ENCODE measurements at places on chromosomes 3 and 15.
A peak's percentile ranks its signal among the peaks of the same experiment; 100 is the strongest.

DNA sequence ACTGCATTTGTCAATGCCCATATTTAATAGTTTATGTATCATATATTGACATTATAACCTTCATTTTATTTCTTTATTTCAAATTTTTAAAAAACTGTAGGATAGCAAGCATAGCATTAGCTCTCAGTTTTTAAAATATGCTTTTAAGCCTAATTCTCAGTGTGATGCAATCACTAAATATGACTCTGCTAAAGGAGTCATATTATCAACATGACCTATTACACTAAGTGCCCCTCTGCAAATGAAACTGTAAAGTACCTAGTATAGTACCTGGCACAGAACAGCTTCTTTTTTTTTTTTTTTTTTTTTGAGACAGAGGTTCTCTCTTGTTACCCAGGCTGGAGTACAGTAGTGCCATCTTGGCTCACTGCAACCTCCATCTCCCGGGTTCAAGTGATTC lies 179.4 kb upstream of the CGNL1 start:
- no peak for DNase-seq

DNA sequence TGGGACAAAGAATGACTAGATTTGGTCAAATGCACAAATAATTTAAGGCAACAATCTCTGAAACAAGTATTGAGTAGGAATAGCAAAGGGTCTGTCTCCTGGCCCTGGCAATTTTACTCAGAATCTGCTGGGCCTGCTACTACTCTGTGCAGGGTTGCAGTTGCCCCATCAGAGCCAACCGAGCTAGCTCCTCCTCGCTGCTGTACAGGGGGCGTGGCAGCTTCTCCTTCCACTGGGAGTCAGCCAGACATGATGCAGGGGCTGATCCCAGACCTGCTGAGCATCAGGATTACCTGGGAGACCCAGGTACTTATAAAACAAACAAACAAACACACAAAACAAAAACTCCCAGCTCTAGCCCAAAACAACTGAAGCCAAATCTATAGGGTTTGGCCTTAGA lies 30.5 kb upstream of the PXYLP1 start:
- DNase-seq, result no peak

- DNase-seq, result peak; percentile 9
Measured at GRCh38 chr3:122665226-122665786, 15.3 kb upstream of the PARP14 start.

GRCh38 chr3:101414121-101414520 lies 93.7 kb upstream of the IMPG2 start:
- DNase-seq, result no peak

GRCh38 chr15:56199038-56199437 lies 44.6 kb downstream of the RFX7 start:
- DNase-seq, result no peak

DNA sequence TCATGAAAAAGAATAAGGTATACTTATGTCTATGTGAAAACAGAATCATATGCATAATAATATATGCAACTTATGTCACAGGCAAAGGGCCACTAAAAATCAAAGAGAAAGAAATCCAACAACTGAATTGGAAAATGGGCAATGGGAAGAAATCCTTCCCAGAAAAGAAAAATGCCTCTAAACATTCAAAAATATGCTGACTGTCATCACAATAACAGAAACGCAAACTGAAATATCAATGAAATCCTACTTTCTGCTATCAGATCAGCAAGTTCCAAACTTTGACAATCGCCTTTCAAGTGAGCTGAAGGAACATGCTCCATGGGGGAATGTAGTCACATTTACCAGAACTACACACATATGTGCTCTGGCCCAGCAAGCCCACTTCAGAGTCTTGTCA lies 99.4 kb upstream of the KLF13 start:
- DNase-seq, result no peak

- no peak for DNase-seq
Measured at GRCh38 chr3:135199137-135199536, 404.1 kb downstream of the EPHB1 start.

- no peak for DNase-seq
Measured at GRCh38 chr15:33959844-33960548, 8.3 kb upstream of the CHRM5 start.

- no peak for DNase-seq
Measured at GRCh38 chr3:14913071-14913925, 34.1 kb upstream of the NR2C2 start.

DNA sequence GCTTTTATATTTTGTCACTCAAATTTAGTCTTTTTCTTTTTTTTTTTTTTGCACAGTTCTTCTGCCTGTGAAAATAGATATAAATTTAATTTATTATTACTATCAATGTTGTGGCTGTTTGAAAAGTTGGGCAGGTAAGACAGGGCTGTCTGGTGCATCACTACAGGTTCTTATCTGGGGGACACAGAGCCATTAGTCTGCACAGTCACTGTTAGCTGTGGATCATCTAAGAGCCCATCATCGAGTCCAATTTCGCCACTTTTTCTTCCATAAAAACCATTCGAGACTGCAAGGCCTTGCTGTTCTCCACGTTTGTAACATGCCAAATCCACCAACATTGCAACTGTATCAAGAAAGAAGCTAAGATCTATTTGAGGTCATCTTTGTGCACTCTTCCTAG lies 325.6 kb upstream of the UMPS start:
- no peak for DNase-seq

- DNase-seq, result peak; percentile 68
Measured at GRCh38 chr3:354432-354831, 157.9 kb downstream of the CHL1 start.

- no peak for DNase-seq
Measured at GRCh38 chr3:129525341-129525968, 3.0 kb upstream of the RHO start.

DNA sequence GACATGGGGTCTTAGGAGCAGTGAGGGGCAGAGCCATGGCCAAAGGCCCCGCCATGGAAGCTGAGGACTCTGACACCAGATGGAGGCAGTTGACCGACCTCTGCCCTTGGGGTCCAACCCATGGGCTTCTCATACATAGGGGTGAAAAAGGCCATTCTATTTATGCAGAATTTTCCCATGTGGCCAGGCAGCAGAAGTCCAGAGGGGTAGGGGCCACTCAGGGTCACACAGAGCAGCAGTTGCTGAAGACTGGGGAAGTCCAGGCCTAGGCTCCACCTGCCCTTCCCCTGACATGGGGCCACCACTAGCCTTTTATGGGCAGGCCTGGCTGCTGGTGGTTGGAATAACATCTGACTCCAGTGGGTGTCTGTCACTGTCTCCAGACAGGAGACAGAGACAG lies 6.4 kb downstream of the PRSS50 start:
- no peak for DNase-seq

- no peak for DNase-seq
Measured at GRCh38 chr3:172087602-172088580, 48.5 kb downstream of the FNDC3B start.

GRCh38 chr3:126621171-126621570 lies 33.8 kb downstream of the TXNRD3 start:
- no peak for DNase-seq

GRCh38 chr3:55014906-55015305 lies 87.0 kb upstream of the LRTM1 start:
- DNase-seq, result no peak

GRCh38 chr3:134449277-134449676 lies 36.5 kb downstream of the ANAPC13 start:
- no peak for DNase-seq

GRCh38 chr15:63041974-63042876 lies at the start of gene TPM1:
Gene TPM1, plus strand, starts transcription at chr15:63042747. Its CDS starts 83 bp downstream, at chr15:63042830.
- peak; percentile 76 for DNase-seq

DNA sequence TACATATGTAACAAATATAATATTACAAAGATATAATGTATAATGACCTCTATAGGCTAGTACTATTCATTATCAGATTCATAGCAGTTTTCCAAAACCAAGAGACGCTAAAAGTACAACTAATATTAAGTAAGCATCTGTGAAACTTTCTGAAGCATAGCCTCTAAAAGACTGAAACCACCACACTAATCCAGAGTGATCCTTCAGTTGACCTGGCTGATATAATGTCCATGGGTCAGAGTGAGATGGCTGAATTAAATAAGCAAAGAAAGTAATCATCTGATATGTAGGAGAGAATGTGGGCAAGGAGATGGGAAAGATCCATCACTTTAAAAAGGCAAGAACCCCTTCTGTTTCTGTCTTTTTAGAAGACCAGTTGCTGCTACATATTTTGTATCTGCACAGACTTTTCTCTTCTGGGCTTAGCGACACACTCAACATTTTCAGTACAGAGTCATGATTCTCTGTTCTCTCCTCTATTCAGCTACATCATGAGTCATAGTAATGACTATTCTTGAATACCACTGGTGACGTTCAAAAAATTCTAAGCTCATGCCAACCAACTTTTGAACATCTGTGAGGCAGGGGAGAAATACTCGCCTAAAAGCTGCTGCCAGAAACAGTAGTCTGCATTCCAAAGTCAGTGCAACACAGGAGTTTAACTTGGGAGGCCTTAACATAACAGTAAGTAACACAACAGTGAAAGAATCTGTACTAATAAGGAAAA lies 149.6 kb downstream of the MAGI1 start:
- no peak for DNase-seq

DNA sequence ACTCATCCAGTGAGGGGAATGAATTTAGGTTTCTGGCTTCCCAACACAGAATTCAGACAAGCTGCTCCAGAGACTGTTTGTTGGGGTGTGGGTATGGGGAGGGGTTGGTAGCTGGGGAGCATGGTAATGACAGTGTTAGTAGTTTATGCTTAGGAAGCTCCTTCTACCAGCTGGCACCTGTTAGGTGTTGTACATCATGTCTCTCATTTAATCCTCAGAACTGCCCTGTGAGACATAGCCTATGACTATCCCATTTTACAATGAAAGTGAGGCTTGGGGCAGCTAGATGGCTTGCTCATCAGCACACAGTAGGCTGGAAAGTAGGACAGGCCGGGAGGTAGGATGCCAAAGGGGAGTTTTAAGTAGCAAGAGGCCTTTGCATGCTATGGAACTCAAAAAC lies 2.5 kb downstream of the EIF4E3 start:
- no peak for DNase-seq

GRCh38 chr15:86538141-86538540 lies 458.5 kb downstream of the AGBL1 start:
- no peak for DNase-seq

GRCh38 chr3:150348500-150348899 lies 59.6 kb upstream of the TSC22D2 start:
- no peak for DNase-seq

GRCh38 chr3:79369306-79369705 lies 398.5 kb downstream of the ROBO1 start:
- DNase-seq, result no peak

- no peak for DNase-seq
Measured at GRCh38 chr3:127675651-127676391, 3.1 kb downstream of the ABTB1 start.

DNA sequence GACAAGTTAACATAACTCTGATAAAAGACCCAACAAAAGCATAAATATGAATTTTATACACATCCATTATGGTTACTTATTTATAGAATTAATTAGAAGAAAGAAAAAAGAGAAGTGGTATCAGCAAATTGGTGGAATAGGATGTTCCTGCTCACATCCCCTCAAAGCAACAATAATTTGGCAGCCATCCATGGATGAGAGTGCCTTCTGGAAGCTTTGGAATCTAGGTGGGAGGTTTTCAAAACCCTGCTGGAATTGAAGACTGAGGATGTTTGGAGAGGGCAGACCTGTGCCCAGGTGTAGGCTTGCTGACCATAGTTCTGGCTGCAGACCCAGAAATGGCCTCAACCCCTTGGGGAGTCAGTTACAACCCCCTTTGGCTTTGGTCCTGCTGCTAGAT lies 91.2 kb downstream of the EDEM1 start:
- DNase-seq, result no peak

- DNase-seq, result no peak
Measured at GRCh38 chr3:180040966-180041365, 4.2 kb upstream of the PEX5L start.

DNA sequence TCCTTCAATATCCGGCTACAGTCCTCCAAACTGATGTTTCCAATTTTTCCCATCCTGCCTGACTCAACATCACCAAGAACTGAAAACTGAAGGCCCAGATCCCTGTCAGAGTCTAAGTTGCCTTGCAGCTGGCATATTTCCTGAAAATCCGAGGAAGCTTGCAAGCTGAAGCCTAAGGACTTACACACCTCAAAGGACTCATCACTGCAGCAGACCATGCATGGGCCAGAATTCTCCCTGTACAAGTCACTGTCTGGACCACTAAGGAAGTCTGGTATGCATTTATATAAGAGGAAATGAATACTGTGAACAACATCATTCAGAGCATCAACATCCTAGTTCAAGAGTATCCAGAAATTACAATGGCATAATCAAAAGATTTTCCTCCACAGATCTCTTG lies 548.8 kb upstream of the MDFIC2 start:
- DNase-seq, result no peak

DNA sequence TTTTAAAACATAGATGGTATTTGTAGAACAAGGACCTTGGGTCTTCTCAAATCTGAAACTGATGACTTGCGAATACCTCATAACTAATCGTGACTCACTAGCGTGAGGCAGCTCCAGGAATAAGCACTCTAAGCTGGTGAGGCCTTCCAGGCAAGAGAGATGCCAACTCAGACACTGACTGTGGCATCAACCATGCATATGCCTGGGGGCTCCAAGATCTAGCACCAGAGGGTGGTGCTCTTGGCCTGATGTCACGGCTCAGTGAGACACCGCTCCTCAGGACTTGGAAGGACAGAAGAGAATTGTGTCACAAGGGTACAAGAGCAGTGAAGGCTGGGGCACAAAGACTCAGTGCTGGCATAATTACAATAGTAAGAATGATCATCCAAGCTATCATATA lies 125.0 kb upstream of the TRIM42 start:
- DNase-seq, result no peak

- DNase-seq, result no peak
Measured at GRCh38 chr15:83764201-83764838, 110.4 kb downstream of the ADAMTSL3 start.

GRCh38 chr15:80783260-80783659 lies 4.1 kb downstream of the CEMIP start:
- no peak for DNase-seq

DNA sequence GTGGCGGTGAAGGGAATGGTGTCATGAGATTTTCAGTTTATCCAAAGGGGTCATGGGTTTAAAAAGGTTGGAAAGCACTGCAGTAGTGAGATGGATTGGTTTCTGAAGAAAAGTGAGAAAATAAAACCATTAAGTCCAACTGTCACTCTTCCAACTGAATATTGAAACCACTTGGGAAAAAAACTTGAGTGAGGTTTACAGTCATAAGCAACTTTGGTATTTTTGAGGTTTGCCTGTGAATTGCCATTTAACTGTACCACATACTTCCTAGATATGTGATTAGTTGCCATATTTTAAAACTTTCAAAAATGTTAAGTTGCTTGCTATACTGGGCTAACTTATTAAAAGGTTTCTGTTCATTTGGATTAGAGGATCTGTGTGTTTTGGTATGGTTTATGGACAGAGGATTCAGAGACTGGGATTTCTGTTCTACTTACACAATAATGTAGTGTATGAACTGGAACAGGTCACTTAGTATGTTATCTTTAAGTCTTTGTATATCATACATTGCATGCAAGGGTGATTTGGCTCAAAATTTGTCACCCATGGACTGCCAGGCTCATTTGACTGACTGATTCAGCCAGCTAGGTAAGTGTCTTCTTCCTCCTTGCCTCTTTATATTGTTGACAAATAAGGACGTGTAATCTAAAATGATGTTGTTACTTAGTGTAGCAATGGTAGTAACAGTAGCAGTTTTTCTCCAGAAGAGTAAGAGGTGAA lies 201.4 kb upstream of the EOMES start:
- no peak for DNase-seq

- DNase-seq, result no peak
Measured at GRCh38 chr3:191244242-191244867, 45.3 kb downstream of the OSTN start.

GRCh38 chr3:22959593-22959992 lies 243.5 kb upstream of the UBE2E2 start:
- no peak for DNase-seq

- no peak for DNase-seq
Measured at GRCh38 chr3:5750091-5750490, 562.6 kb downstream of the EDEM1 start.
